Astrocyte of the spinal cord (primary cell): ENCODE measurements at places on chromosomes 7 and 10.

DNA sequence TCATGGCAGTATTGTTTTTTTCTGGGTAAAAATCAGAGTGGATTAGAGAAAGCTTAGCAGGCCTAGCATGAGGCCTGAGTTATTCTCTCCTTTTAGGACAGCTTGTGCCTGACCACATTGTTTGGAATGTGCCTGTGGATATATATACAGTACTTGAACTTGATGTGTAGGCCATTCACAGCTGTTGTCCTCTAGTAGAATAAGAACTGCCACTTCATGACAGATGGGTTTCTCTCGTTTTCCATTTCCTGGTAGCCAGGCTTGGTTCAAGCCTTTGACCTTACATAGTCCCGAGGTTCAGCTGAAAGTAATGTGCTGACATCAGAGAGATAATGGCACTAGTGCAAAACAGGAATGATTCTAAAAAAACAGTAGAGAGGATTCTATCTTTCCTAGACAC lies 473.9 kb downstream of the AUTS2 start:
- DNase-seq: peak; percentile 76

GRCh38 chr10:75083972-75084833 lies 27.3 kb upstream of the SAMD8 start:
- DNase-seq: no peak

GRCh38 chr10:89238956-89239644 lies 12.5 kb downstream of the LIPA start:
- no peak for DNase-seq

DNA sequence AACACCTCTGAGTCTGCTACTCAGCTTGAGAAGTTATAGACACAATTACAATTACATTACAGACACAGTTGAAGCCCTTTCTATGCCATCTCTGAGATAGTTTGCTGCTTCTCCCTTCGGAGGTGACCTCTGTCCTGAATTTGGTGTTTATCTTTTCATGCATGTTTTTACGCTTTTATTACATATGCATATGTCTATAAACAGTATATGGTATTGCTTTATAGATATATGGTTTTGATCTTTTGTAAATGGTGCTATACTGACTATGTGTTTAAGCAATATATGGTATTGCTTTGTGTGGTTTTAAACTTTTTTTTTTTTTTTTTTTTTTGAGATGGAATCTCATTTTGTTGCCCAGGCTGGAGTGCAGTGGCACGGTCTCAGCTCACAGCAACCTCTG lies 48.4 kb downstream of the HK1 start:
- DNase-seq: no peak

DNA sequence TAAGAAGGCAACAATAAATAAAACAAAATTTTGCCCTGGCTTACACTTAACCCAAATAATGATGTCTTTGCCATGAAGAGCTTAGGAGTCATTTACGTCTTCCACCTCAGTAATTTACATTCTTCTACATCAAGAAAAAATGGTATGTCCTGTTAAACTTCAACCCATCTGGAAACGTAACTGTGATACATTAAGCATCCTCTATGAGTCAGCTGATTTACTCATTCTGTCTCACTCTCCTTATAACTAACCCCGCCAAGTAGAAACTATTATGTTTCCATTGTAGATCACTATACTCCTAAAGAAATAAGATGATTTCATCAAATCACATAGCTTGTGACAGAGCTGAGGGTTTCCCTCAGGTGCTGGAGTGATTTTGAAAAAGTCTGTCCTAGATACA lies 330.7 kb downstream of the CDC14C start:
- DNase-seq: peak; percentile 6

- DNase-seq: no peak
Observed at GRCh38 chr7:48822138-48822537, 102.2 kb upstream of the CDC14C start.

DNA sequence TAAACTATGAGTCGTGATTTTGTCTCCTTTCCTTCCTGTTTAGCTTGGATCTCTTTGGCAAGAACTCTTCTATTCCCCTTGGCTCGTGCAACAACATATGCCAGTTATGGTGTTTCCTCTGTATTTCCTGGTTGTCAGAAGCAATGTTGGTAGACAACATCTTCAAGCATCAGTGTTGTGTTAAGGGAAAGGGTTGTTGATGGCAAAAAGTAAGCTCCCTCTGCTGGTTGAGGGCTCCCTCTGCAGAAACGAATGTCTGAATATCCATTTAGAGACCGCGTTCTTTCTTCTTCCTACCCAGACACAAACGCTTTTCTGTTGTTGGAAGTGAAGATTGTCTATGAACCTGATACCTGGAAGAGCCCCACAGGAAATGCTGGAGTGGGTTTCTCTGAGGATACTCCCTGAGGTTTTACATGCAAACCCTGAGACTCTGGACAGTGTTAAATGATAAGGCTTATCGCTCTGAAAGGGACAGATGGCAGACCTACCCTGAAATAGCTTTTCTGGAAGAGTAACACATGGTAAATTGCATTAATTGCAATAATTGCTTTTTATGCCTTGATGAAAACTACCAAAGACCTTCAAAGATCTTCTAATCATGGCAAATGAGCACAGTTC lies 23.5 kb upstream of the C1QL3 start:
- peak; percentile 16 for DNase-seq

- peak; percentile 40 for DNase-seq
Observed at GRCh38 chr7:105934572-105935185, 28.4 kb upstream of the CDHR3 start.

DNA sequence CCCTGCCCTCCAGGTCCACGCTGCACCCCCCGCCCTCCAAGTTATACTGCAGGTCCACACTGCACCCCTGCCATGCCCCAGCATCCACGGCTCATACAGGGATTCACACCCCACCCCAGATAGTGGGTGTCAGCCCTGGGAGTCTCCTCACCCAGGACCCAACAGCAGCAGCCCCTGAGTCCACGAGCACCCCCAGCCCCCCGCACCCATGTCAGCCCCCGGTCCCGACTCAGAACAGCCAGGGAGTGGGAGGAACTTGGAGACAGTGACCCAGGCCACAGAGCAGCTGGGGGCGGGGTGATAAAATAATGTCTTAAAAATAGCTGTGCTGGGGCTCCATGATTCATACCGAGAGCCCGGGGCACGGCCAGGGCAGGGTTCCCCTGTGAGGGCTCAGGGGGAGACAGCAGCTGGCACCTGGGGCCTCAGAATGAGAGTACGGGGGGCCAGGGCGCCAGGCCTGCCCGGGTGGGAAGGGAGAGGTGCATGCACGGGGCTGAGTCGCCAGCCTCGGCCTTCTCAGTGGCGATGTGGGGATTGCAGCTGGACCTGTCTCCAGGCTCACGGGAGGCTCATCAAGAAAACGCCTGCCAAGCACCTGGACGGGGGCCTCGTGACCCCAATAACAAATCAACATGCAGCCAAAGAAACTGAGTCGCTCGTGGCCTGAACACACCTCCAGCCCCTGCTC lies 29.8 kb downstream of the ADAP1 start:
- DNase-seq: no peak

DNA sequence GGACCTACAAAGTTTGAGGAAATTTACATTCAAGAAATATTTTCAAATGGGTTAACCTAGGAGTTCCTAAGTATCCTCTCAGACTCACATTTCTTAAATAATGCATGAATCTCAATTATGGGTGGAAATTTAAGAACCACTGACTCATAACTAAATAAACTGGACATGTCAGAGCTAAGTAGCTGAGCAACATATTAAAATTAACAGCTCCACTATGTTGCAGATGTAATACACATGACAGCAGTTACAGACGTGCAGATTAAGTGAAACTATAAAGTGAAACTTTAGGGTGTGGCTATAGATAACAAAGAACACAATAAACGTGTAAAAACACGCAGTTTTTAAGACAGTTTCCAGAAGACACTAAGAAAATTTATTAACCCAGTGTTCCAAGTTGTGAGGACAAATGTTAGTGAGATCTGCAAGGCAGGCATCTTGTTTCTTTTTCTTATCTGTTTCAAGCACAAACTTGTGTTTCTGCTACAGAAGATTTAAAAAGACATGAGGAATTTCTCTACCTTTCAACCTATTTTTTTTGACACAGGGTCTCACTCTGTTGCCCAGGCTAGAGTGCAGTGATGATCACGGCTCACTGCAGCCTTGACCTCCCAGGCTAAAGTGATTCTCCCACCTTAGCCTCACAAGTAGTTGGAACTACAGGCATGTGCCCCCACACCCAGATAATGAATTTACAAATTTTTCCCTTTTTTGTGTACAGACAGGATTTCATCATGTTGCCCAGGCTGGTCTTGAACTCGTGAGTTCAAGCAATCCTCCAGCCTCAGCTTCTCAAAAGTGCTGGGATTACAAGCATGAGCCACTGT lies 25.3 kb downstream of the DNMBP start:
- DNase-seq: peak; percentile 47

GRCh38 chr7:130758429-130759056 lies 24.5 kb upstream of the KLF14 start:
- DNase-seq: peak; percentile 73

DNA sequence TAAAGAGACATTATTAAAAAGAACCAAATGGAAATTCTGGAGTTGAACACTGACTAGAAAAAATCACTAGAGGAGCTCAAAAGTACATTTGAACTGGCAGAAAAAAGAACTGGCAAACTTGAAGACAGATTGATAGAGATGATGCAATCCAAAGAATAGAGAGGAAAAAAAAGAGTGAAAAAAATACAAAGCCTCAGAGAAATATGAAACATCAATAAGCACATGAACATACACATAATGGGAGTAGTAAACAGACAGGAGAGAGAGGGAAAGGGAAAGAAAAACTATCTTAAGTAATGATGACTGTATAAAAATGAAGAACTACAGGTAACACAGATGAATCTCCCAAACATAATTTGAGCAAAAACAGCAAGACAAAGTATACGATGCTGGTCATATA lies 61.1 kb downstream of the CNOT4 start:
- no peak for DNase-seq

DNA sequence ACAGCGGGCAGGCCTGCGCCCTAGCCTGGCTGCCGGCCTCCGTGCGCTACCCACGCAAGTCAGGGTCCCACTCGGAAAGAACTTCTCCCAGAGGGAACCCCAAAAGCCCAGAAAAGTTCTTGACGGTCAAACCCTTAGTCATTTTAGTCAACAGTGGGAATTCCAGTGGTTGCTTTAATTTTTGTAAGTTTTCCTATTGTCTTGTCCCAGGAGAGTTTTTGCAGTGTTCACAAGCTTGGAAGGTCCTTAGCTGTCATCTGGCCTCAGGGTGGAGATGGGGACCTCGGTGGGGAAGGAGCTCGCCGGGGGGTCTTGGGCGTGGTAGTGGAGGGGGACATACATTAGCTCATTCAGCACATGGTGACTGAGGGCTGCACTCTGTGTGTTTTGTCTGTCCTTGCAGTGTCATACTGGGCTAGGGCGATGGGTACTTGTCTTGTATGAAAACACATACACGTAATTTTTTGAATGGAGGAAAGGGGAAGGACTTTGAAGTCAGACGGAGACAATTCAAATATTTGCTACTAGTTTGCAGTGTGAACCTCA lies 736 bp downstream of the MINDY4 start:
- DNase-seq: peak; percentile 19

DNA sequence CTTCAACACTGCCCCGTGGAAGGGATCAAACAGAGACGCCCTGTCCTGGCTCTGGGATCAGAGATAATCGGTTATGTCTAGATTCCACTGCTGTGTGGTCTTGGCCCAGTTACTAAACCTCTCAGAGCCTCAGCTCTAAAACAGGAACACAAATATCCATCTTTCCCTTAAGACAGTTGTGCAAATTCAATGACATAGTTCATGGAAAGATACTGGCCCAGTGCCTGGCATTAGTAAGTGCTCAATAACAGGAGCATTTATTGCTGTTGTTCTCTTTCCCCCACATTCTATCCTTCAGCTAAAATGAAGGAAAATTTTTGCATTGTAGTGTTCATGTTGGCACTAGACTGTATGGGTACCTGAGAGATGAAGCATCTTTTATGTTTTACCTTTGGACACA lies 58.6 kb downstream of the TACC2 start:
- DNase-seq: no peak

DNA sequence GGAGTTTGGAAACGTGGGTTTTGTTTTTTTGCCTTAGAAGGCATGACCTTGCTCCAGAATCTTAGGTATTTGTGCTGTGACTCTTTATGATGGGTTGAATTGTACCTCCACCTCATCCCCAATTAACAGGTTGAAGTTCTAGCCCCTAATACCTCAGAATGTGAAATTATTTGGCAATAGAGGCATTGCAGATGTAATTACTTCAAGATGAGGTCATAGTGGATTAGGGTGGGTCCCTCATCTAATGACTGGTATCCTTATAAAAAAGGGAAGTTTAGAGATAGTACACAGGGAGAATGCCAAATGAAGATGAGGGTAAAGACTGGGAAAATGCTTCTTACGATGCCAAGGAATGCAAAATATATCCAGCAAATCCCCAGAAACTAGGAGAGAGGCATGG lies 3.0 kb upstream of the FAM200A start:
- no peak for DNase-seq

DNA sequence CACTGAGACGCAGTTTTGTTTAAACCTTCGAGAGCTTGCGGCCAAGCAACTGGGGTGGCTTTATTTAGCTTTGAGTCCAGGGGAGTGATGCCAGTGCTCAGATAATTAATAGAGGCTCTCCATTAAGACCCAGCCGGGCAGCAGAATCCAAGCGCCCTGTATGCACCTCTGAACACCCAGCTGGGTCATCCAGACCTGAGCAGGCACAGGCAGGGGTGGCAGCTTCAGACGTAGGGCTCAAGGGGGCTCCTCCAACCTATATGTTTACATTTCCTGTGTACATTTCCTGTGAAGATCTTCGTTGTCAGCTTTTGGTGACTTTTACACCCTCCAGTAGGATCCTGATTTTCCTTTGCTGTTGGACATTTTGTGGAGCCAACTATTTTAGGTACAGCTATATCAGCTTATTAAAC lies 719.5 kb downstream of the LRMDA start:
- DNase-seq: no peak

DNA sequence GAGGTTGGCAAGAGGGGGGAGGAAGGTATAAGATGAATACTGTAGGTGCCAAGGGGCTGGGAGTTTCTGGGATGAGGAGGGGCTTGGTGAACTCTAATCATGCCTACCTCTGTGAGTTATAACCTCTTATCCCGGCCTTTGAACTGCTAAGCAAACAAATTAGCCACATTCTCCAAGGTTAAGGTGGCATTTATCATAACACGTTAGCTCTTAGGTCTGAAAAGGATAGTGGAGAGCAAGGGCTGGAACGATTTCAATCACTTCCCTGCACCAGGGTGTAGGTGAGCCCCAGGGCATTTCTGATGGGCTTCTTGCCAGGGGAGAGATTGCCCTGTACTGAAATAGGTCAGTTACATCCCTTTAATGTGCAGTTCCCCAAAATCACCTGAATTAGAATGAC lies 28.6 kb upstream of the DMBT1 start:
- DNase-seq: no peak

DNA sequence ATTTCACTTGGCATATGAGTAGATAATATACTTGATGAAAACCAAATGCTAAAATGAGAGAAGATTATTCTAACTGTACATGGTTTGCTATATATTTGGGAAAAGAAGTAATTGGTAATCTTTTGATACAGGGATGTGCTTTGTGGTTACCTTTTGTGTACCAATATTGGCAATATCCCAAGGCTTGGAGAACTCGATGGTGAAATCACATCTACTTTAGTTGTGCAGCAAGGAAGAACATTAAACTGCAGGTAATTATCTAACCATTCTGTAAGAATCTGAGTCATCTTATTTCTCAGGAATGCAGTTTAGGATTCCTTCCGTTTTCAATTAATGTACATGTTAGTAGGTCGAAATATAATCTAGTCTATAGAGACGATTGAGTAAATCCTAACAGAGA lies 64.1 kb downstream of the SRI start:
- no peak for DNase-seq

GRCh38 chr10:123140164-123140982 lies 4.6 kb downstream of the HMX3 start:
- no peak for DNase-seq
